ENCODE measurements at places on chromosomes 4 and X.

DNA sequence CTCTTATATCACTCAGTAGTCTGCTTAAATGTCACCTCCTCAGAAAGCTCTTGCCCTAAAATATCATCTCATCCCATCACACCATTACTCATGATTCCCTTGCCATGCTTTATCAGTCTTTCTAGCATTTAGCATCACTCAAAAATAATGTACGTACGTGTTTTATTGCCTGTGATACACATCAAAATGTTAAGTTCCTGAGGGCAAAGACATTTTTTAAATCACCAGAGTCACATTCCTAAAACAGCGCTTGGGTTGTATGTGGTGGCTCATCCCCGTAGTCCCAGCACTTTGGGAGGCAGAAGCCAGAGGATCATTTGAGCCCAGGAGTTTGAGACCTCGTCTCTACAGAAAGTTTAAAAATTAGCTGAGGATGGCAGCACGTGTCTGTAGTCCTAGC is 21.3 kb upstream of the PDLIM5 start:
- no peak for DNase-seq

DNA sequence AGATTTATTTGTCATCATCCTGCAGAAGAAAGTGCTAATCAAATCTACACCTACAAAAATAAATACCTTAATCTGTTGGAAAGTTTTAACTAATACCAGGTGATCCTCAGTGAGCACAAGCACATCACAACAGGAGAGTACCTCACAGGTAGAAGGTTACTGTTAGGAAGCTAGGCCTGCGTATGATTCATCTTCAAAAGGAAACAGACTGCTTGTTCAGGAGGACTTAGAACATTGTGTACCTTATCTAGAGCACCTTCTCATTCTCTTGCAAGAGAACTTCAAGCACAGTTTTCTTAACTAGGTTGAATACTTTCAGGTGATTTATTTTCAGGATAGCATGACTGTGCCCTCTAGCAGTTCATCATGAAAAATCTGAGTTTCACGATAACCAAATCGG is 54.2 kb downstream of the MND1 start:
- DNase-seq = no peak

- DNase-seq = no peak
These were observed 7.9 kb upstream of the FAM13A start for GRCh38 chr4:89064848-89065247.

- no peak for DNase-seq
These were observed 8.4 kb downstream of the NIPAL1 start for GRCh38 chr4:48025005-48025404.

DNA sequence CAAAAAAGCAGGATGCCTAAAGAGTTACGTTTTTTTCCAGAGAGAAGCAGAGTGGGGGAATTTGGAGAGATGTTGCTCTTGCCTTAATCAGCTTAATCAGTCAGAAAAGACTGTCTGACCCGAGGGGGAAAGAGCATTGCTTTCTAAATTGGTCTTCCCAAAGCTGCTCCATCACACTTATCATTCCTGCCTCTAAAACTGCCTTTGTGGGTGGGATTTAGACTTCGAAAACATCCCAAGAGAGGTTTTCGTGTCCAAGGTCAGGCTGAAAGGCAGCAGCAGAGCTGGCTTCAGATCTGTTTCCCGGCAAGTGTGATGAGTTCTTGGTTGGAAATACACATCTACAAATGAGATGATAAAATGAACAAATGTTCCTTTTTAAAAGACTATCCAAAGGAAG is 155.2 kb downstream of the SH2D1A start:
- DNase-seq = no peak

DNA sequence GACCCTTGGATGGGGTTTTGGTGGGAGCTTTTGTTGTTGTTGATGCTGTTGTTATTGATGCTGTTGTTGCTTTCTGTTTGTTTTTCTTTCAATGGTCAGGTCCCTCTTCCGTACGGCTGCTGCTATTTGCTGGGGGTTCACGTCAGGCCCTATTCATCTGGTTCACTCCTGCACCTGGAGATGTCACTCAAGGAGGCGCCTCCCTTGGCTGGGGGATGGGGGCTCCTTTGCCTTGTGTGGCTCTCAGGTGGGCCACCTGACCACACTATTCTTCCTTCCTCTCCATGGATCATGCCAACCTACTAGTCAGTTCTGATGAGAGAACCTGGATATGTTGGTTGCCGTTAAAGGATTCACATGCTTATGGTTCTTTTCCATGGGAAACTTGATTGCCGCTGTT is 39.1 kb upstream of the PRPS1 start:
- no peak for DNase-seq

DNA sequence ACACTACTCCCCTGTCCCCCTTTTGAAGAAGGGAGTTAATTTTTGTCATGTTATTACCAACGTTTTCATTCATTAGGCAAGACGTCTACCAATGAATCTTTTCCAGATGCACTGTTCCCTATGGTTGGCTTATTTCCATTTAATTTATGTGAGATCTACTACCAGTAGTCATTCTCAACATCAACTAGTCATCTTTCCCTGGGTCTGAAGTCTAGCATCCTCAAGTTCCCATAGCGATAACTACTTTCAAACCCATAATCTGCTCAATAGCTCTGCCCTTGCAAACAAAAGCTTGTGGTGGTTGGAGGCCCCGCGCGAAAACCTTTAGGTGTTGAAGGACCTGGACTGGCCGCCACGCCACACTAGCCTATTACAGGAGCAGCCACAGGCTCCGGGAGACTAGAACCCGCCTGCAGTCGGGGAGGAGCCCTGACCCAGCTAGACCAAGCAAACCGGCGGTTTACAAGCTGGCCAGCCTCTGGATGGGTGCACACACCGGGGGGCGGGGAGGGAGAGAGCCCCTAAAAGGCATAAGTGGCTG is 746 bp downstream of the PPAT start:
- no peak for DNase-seq

DNA sequence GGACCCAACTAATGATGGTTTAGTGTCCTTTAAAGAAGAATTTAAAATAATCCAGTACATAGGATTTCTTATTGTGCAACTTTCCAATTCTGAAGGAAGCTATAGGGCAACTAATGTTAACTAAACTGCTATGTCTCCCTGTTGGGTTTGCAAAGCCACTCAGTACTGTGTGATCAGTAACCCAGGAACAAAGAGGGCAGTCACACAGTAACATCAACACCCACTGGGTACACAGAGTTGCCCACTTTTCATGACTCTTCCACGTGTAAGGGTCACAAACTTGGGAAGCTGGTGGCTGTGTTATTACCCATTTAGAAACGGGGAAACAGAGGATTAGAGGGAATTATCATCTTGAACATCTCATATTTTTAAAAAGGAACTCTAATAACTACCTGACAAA is 555.0 kb upstream of the DIPK2B start:
- DNase-seq = no peak

GRCh38 chrX:124010566-124010965 is 49.1 kb downstream of the STAG2 start:
- DNase-seq = no peak

DNA sequence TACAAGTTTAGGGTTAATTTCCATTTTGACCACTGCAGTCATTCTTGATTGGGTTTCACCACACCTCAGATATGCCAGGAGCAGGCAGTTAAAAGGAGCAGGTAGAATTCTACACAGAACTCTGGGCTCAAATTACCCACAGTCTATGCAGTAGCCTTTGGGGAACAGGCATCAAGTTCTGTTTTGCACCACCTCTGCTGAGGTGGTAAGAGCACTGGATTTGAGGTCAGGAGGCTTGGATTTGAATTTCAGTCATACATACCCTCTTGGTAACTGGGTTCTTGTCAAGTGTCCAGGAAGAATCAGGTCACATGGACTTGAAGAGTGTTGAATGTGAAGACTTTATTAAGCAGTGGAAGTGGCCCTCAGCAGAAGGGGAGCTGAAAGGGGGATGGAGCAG is 40.4 kb upstream of the PGK1 start:
- DNase-seq = no peak

DNA sequence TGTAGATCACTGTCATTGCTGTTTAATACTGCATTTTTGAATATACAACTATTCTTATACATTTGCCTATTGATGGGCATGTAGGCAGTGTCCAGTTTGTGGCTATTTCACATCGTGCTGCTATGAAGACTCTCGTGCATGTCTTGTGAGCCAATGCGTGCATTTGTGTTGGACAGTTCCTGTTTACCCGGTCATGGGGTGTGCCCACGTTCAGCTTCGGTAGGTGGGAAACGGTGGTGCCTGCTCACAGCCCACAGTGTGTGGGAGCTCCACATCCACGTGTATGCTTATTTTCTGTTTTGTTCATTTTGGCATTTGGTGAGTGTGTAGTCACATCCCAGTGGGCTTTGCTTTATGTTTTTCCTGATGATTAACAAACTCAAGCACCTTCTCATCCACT is 19.7 kb upstream of the RNF212 start:
- DNase-seq = no peak

DNA sequence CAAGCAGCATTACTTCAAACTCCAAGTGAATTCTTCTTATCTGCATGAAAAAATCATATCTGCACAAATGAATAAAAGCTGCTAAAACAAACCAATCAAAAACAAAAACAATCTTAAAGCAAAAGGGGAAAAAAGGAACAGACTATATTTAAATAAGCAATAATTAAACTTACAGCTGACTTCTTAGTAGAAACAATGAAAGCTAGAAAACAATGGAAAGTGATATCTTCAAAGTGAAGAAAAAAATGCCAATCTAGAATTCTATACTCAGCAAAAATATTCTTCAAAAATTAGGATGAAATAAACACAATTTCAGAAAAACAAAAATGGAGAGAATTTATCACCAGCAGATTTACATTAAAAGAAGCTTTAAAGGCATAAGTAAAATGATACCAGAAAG is 20.0 kb downstream of the STBD1 start:
- no peak for DNase-seq

GRCh38 chr4:22338796-22339195 is 177.1 kb downstream of the ADGRA3 start:
- DNase-seq = no peak

DNA sequence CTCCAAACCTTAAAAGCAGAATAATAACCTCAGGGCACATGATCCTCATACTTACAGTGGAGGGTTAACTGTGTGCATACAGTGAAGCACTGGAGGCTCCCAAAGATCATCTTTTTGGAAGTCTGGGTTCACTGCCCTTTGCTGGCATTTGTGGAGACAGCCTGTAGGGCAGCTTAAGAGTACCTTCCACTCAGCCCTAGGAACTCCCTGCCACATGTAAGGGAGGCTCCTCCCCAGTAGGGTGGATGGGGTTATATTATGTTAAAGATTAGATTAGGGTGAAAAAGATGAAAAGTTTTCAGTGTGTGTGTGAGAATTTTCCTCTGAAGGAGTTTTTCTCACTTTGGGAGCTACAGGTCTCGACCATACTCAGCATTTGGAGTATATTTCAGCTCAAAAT is 388.4 kb downstream of the RAB28 start:
- DNase-seq = no peak

- no peak for DNase-seq
These were observed 9.7 kb upstream of the CDKN2AIP start for GRCh38 chr4:183434666-183435190.

DNA sequence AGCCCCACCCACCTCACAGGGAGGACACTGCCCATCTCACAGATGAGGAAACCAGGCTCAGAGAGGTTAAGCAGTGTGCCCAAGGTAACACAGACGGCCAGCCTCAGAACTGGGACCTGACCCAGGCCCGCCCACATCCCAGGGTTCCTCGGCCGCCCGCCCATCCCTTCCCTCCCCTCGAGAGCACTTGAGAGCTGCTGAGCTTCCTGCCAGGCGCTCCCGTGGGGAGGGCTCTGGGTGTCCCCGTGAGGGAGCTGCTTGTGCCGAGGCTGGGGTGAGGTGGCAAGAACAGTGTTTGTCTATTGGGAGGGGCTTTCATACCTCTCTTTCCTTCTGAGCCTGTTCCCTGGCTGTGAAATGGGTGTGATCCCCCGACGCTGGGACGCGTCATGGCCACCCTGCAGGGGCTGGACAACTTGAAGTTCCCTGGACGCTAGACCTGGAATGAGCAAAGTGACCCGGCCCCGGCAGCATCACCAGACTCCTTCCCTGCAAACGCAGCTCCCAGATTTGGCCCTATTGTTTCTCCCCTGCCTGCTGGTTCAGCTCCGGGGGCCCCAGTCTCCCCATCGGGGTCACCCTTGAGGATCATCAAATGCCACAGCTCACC is 204.9 kb downstream of the AFAP1 start:
- no peak for DNase-seq

DNA sequence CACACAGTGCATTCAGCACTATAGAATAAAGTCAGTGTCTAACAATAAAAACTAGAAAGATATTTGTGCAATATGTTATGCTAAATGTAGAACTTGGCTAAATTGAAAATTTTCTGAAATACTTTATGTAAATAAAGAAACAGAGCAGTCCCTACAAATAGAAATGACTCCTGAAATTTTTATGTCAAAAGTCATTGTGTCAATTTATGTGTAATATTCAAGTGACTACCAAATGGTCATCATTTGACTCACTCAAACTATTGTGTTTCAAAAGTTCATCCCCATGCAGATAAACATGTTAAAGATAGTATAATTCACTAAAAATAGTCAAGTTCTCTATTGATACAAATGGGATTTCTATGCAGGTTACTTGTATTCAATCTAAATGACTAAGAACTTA is 17.9 kb downstream of the LRBA start:
- DNase-seq = no peak

DNA sequence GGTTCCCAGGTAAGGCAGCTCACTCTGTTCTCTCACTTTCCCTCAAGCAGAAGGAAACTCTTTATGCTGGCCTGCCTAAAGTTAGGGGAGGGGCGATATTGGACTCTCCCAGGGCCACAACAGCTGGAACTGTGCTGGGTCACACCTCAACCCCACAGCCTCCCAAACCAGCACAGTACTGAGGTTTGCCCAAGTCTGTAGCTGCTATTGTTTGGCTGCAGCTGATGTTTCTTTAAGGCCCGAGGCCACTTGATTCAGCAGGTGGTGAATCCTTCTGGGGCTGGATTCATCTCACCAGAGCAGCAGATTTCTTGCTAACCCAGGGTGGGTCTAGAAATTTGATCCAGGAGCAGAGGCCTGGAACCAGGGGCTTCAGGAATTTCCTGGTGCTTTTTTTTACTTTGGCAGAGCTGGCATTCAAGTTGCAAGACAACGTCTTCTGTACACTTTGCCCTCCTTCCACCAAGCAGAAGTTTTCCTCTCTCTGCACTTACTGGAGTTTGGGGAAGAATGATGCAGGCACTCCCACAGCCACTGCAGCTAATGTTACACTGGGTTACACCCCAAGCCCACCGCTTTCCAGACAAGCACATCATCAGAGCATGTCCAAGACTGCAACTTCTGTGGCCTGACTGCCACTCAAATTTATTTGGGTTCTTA is 544.7 kb upstream of the NDST4 start:
- DNase-seq = no peak

- DNase-seq = no peak
These were observed 41.5 kb downstream of the KIAA0232 start for GRCh38 chr4:6824071-6824470.

DNA sequence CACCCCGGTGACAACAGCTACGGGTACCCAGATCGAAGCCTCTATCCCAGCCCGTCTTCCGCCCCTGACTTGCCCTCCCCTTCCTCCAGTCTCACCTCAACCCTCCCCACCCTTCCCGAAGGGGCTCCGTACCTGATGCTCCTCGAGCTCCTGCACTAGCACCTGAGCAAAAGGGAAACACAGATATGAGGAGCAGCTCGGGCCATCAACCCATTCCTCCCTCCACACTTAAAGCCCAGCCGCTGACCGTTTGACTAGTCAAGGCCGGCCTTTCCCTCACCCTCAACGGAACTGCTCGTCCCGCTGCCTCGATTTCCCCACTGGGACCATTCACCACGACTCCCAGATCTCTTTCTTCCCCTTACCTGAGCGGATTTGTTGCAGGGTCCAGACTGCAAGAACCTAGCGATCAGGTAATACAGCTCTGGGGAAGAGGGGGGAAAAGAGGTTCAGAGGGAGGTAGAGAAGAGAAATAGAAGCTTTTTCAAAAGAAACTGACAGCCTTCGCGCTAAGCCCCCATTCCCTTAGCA is 731 bp downstream of the BRWD3 start:
- DNase-seq = peak; percentile 15
